ENCODE measurements at places on chromosomes 1 and 21.

DNA sequence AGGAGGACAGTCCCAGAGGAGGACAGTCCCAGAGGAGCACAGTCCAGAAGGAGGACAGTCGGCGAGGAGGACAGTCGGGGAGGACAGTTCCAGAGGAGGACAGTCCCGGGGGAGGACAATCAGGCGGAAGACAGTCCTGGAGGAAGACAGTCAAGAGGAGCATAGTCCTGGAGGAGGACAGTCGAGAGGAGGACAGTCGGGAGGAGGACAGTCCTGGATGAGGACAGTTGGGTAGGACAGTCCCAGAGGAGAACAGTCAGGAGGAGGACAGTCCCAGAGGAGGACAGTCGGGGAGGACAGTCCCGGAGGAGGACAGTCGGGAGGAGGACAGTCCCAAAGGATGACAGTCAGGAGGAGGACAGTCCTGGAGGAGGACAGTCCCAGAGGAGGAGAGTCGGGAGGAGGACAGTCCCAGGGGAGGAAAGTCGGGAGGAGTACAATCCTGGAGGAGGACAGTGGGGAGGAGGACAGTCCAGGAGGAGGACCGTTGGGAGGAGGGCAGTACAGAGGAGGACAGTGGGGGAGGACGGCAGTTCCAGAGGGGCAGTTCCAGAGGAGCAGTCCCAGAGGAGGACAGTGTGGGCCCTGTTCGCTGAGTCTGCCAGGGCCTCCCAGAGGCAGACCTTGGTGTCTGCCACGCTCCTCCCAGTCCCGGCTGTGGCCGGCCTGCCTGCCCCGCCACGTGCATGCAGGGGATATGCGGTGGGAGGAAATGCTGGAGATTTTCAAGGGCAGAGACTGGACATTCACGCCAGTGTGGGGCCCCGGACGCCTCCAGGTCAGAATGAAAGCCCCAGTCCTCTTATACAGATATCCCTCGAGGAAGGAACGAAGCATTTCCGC is 183.8 kb upstream of the ARHGEF16 start:
- no peak overlapping the region for H3K4me3 ChIP-seq
- peaks cover 14% of the 10 kb centered on the region for H3K27me3 ChIP-seq
- H3K27ac ChIP-seq, result no peak overlapping the region
- no peak for DNase-seq
- peaks cover 15% of the 10 kb centered on the region for H3K4me1 ChIP-seq
- H3K36me3 ChIP-seq, result no peaks in the 10 kb centered on the region

DNA sequence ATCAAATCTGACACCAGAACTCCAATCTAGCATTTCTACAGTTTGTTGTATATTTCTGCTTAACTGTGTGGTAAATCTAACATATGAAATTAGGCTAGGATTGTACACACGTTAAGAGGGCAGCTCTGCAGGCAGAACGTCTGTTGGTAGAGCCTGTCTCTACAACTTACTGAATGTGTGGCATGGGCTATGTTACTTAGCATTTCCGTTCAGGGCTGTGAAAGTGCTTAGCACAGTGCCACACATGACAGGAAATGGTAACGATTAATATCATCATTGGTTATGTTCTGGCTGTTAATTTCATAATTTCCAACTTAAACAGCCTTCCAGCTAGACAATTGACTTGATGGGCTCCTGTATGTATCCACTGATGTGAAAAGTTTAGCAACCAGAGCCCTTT is 9.6 kb upstream of the C8B start:
- DNase-seq, result no peak
- no peak overlapping the region for H3K27ac ChIP-seq
- peaks cover 24% of the 10 kb centered on the region for H3K4me1 ChIP-seq
- no peaks in the 10 kb centered on the region for H3K36me3 ChIP-seq
- H3K27me3 ChIP-seq, result no peaks in the 10 kb centered on the region

DNA sequence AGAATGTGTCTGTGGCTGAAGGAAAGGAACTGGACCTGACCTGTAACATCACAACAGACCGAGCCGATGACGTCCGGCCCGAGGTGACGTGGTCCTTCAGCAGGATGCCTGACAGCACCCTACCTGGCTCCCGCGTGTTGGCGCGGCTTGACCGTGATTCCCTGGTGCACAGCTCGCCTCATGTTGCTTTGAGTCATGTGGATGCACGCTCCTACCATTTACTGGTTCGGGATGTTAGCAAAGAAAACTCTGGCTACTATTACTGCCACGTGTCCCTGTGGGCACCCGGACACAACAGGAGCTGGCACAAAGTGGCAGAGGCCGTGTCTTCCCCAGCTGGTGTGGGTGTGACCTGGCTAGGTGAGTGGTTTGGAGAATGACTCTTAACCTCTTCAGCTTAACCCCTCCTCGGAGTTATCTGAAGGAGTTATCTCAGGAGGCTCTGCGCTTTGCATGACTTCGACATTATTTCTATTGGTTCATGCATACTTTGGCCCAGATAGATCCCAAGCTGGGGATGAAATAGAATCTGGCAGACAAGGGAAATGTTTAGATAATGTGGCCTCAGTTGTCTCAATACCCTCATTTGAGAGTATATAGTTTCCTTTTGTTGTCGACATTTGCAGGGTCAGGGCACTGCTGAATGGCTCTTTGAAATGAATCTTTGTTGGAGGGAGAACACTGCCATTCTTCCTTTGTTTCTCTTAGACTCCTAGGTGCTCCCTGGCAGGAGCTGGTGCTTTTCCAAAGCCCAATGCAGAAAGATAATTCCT is 39.7 kb downstream of the PTGFRN start:
- no peaks in the 10 kb centered on the region for H3K36me3 ChIP-seq
- H3K4me1 ChIP-seq, result no peaks in the 10 kb centered on the region
- no peak for DNase-seq
- no peak overlapping the region for H3K27ac ChIP-seq
- H3K27me3 ChIP-seq, result no peaks in the 10 kb centered on the region
- H3K4me3 ChIP-seq, result no peak overlapping the region

GRCh38 chr1:79235301-79236002 is 228.9 kb upstream of the ADGRL4 start:
- H3K4me3 ChIP-seq, result no peak overlapping the region
- DNase-seq, result no peak
- no peaks in the 10 kb centered on the region for H3K36me3 ChIP-seq

GRCh38 chr1:228109962-228110488 is 926 bp upstream of the MRPL55 start:
- peak overlapping the region; percentile 90 for H3K27ac ChIP-seq
- DNase-seq, result peak; percentile 93
- peaks cover 39% of the 10 kb centered on the region for H3K4me1 ChIP-seq
- H3K36me3 ChIP-seq, result peaks cover 2% of the 10 kb centered on the region

- H3K27ac ChIP-seq, result no peak overlapping the region
- H3K36me3 ChIP-seq, result no peaks in the 10 kb centered on the region
- H3K27me3 ChIP-seq, result no peaks in the 10 kb centered on the region
- no peaks in the 10 kb centered on the region for H3K4me1 ChIP-seq
These were observed 87.5 kb upstream of the PLPPR4 start for GRCh38 chr1:99176753-99177152.

DNA sequence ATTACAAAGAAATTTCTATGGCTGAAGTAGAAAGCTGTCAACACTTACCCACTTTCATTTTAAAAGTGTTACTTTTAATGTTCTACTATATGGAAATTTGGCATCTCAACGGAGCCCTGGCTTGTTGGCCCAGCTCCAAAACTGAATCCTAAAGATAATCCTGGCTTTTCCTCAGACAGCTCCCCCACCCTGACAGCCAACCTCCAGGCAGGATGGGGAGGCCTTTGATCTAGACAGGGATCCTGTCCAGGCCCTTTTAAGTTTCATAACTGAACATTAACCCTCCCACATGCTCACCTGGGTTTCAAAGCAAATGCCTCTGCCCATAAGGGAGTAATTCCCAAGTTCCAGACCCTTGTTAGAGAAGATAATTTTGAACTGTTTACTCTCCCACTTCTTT is 99.3 kb upstream of the RALGPS2 start:
- H3K36me3 ChIP-seq, result no peaks in the 10 kb centered on the region
- peaks cover 58% of the 10 kb centered on the region for H3K4me1 ChIP-seq
- H3K27me3 ChIP-seq, result no peaks in the 10 kb centered on the region
- H3K4me3 ChIP-seq, result no peak overlapping the region

DNA sequence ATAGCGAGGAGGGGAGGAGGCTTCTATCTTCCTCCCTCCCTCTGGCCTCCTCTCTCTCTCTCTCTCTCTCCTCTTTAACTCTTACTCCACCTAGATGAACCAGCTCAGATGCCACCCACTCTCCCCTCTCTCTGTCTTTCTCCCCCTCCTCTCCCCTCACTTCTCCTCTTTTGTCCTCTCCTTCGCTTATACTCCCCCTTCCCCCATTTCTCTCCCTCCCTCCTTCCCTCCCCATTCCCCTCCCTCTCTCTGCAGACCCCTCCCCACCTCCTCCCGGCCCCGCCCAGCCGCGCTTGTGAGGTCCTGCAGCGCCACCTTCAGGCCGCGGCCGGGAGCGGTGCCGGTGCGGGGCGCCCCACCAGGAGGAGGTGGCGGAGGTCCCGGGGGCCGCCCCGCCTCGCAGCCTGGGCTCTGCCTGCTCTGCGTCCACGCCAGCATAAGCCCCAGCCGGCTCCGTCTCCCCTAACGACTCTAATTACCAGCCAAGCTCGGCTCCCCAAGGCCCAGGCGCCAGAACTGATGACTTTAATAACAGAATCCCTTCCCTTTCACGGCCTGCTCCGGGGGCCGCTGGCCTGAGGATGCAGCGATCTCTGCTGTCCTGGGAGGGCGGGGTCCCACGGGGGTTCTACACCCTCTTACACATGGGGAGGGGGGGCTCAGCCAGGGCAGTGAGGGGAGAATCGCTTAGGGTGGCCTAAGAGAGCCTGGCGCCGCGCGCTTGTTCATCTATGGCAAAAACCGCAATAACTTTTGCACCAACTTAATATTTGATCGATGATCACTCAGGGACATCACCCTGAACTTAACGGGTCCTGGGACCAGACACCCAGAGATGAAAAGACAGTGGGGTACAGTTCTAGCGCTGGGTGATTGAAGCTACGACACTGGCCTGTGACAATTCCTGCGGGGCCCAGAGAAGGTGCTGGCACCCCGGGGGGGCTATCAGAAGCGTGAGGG is 637.3 kb downstream of the MATN1 start:
- no peak overlapping the region for H3K27ac ChIP-seq
- no peak overlapping the region for H3K4me3 ChIP-seq
- peak; percentile 8 for DNase-seq
- H3K4me1 ChIP-seq, result peaks cover 13% of the 10 kb centered on the region

DNA sequence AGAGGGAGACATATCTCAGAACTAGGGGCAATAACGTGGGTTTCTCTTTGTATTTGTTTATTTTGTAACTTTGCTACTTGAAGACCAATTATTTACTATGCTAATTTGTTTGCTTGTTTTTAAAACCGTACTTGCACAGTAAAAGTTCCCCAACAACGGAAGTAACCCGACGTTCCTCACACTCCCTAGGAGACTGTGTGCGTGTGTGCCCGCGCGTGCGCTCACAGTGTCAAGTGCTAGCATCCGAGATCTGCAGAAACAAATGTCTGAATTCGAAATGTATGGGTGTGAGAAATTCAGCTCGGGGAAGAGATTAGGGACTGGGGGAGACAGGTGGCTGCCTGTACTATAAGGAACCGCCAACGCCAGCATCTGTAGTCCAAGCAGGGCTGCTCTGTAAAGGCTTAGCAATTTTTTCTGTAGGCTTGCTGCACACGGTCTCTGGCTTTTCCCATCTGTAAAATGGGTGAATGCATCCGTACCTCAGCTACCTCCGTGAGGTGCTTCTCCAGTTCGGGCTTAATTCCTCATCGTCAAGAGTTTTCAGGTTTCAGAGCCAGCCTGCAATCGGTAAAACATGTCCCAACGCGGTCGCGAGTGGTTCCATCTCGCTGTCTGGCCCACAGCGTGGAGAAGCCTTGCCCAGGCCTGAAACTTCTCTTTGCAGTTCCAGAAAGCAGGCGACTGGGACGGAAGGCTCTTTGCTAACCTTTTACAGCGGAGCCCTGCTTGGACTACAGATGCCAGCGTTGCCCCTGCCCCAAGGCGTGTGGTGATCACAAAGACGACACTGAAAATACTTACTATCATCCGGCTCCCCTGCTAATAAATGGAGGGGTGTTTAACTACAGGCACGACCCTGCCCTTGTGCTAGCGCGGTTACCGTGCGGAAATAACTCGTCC is 1.3 kb upstream of the OLIG2 start:
- no peaks in the 10 kb centered on the region for H3K4me1 ChIP-seq
- no peak overlapping the region for H3K27ac ChIP-seq
- peaks cover 20% of the 10 kb centered on the region for H3K27me3 ChIP-seq
- H3K4me3 ChIP-seq, result no peak overlapping the region
- no peaks in the 10 kb centered on the region for H3K36me3 ChIP-seq

DNA sequence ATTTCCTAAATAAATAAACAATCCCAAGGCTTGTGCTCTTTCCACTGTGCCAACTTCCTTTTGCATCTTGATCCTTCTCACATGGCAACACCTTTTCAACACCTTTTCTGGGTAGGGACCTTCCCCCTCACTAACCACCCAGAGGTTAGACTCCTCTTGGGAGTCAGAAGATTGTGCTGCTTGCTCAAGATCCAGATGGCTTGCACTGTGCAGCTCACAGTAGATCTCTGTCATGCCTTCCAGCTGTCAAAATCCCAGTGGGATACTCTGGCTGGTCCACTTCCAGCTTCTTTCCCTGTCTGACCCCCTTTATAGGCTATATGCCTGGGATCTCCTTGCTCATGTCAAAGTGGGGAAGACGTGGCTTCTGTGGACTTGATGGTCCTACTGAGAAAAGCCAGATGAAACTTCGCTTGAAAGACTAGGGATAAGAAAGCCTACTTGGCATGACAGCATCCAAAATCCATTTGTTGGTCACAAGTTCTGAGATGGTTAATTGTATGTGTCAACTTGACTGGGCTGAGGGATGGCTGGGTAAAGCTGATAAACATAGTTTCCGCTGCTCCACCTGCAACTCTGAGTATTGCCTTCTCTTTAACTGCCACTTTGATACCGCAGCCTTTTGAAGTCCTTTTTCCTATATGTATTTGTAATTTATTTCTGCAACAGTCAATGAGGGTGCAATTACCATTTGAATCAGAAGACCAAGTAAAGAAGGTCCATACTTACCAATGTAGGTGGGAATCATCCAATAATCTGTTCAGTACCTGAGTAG is 74.5 kb downstream of the S1PR1 start:
- no peak overlapping the region for H3K27ac ChIP-seq
- H3K27me3 ChIP-seq, result peaks cover 53% of the 10 kb centered on the region
- peaks cover 10% of the 10 kb centered on the region for H3K4me1 ChIP-seq
- H3K36me3 ChIP-seq, result no peaks in the 10 kb centered on the region
- no peak overlapping the region for H3K4me3 ChIP-seq
- no peak for DNase-seq

- peaks cover 31% of the 10 kb centered on the region for H3K36me3 ChIP-seq
- no peak overlapping the region for H3K4me3 ChIP-seq
- no peak overlapping the region for H3K27ac ChIP-seq
- peaks cover 5% of the 10 kb centered on the region for H3K4me1 ChIP-seq
These were observed 101.1 kb downstream of the NPHP4 start for GRCh38 chr1:5891137-5891536.

DNA sequence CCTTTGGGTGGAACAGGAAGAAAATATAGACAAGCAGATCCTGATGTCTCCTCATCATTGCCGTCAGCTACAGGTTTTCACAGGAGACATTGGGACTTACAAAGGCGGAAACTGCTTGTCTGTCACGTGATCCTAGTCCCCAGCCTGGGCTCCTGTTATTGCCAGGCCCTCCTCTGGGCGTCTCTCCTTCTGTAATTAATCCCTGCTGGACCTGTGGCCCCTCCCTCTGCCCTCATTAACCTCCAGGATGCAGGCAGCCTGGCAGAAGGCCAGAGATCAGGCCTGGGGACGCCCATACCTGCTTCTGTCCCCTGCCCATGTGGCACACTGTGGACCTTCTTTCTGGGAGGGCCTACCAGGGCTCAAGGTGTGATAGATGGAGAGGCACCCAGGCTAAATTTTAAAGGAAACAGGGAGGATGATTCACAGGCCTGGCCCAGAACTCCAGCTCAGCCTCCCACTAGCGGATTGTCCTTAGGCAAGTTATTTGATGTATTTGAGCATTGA is 2.4 kb downstream of the S100A5 start:
- H3K36me3 ChIP-seq, result no peaks in the 10 kb centered on the region
- DNase-seq, result peak; percentile 50
- H3K27ac ChIP-seq, result no peak overlapping the region
- H3K4me1 ChIP-seq, result peaks cover 90% of the 10 kb centered on the region
- H3K27me3 ChIP-seq, result no peaks in the 10 kb centered on the region
